ENCODE measurements at places on chromosomes 7 and 10. TPM values are rescaled to one million over a fixed set of nuclear protein-coding genes. Genes with fewer than 3 reads are reported as not detected.

DNA sequence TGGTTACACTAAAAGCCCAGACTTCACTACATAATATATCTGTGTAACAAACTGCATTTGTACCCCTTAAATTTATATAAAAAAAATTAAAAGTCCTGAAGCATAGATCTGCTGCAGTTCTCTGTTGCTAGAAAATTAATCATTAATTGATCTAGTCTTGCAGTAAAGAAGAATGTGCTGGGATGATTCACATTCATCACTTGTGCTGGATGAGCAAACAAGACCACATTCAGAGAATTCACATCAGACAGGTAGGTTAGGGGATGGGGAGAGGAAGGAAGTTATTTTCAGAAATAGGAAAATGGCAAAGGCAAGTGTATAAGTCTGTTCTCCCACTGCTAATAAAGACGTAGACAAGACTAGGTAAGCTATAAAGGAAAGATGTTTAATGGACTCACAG is 1019.0 kb downstream of the KCNMA1 start:
- DNase-seq, result no peak

- no peak for DNase-seq
Observed at GRCh38 chr7:36047091-36047658, 105.9 kb upstream of the EEPD1 start.

GRCh38 chr7:8063706-8064297 is 95.2 kb downstream of the GLCCI1 start:
- DNase-seq, result no peak

- DNase-seq, result no peak
Observed at GRCh38 chr7:5695727-5696345, 85.6 kb downstream of the RNF216 start.

DNA sequence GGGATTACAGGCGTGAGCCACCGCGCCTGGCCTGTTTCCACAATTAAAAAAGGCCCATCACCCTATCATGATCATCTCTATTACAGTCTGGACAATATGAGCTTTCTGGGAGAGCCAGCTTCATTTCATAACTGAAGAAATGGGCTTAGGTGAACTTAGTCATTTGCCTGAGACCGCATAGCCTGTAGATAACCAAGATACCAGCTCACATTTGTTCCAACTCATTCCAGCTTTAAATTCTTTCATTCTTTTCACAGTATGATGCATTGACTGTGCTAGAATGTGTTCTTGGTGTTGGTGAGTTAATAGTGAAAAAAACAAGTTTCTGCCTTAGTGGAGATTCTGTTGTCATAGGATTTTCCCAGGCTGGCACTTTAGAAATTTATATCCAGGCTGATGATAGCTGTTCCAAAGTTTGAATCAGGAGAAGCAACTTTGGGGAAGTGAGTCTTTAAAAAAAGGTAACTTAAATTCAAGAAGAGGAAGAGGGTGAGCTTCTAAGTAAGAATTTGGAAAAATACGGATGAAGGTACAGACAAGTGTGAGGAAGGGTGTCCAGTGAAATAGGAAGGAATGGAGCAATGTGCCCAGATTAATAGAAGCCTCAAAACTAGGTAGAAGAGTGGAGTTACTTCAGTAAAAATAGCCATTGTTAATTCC is 2.1 kb upstream of the H2AZ2 start:
- no peak for DNase-seq

- DNase-seq, result no peak
Observed at GRCh38 chr10:31594347-31594873, 275.4 kb downstream of the ZEB1 start.

DNA sequence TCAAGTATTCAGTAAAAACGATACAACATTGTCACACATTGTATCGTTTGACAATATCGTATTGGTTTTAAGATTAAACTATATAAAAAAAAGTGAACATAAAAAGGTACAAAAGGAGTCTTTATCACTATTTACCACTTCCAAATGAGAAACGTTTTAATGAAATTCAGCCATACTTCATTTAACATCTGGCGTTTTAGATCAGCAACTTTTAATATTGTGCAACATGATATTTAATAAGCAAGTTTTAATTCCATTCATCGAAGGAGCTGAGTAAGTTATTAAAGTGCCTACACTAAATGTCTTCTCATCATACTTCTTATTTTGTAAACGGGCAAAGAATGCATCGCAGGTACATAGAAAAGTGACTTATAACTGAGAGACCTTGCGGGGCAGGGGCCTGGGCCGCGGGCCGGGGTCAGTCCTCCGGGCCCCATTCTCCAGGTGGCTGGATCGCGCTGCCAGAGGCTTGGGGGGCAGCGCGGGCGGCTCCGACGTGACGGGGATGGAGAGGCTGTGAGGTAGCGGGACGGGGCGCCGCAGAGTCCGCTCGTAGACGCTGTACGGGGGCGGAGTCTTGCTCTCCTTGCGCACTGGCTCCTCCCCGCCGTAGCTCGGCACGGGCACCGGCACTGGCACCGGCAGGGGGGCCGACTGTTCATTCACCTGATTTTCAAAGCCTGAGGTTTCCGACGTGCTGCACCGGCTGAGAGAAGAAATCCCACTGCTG is 165.8 kb upstream of the IMMP2L start:
- DNase-seq, result no peak

GRCh38 chr10:132544744-132545658 is 7.4 kb downstream of the INPP5A start:
- peak; percentile 60 for DNase-seq

DNA sequence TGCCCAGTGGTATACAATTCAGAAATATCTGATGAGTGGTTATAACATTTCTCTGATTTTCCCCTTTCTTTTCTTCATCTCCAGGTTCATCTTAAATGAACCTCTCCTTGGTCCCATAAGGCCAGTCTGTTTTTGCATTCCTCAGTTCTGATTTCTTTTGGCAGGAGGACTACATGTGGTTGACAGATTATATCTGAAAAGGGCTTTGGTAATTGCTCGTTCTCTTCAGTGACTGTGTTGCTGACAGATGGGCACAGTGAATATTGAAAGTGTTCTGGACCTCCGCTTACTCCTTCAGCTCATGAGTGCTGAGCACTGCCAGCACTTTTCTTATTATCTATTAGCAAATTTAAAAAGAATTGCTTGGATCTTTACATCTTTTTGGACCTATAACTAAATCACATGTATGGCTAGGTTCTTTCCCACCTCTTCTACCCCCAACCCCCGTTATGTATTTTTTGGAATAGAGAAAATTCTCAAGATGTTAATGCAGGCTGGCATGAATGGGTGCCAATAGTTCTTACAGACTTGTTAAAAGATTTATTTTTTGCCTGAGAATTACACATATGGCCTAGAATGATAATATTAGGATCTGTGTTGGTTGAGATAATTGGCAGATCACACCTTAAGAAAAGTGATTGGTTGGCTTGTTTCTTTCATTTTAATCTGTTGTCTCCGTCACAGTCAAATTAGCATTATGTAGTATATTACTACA is 323.0 kb downstream of the EXOC4 start:
- DNase-seq, result no peak

- no peak for DNase-seq
Observed at GRCh38 chr10:34183016-34183796, 631.9 kb downstream of the PARD3 start.

The HABP2 gene
- not detected for total RNA-seq

The ATP6V0E2 gene
- 29.2 TPM for total RNA-seq

The HOXA3 gene
- total RNA-seq, result 19.9 TPM

The RBP4 gene
- total RNA-seq, result 16.2 TPM
